ENCODE measurements at places on chromosomes 5 and 9. TPM values are rescaled to one million over a fixed set of nuclear protein-coding genes. Genes with fewer than 3 reads are reported as not detected.

DNA sequence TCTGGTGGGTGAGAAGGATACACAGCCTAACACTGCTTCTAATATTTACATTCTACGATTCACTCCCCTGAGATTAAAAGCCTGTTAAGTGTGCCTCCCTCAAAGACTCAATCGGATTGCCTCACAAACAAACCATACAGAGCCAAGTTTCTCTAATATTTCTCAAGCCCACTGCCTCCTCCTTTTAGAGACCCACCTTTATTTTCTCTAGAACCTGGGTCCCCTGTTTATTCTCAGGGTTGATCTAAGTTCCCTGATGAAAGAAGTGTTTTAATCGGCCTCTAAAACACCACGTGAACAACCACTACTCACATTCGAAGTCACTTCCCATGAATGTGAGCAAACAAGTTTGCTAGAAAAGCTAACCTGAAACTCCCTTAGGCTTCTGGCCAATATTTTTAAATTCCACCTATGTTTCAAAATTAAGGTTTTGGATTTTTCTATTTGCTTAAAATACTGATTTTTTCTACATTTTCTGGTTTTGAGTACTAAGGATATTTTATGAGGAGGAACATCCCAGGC lies 76.5 kb downstream of the GLIS3 start:
- no peak for DNase-seq

The CYLC2 gene
- not detected for total RNA-seq

GRCh38 chr9:137069508-137070091 lies 757 bp downstream of the SAPCD2 start:
- DNase-seq: no peak

- DNase-seq: no peak
Measured at GRCh38 chr5:140236891-140237598, 62.1 kb downstream of the CYSTM1 start.

- DNase-seq: no peak
Measured at GRCh38 chr9:127912882-127913281, 4.0 kb downstream of the ST6GALNAC4 start.

GRCh38 chr5:35038891-35039290 lies 8.9 kb downstream of the AGXT2 start:
- DNase-seq: no peak

DNA sequence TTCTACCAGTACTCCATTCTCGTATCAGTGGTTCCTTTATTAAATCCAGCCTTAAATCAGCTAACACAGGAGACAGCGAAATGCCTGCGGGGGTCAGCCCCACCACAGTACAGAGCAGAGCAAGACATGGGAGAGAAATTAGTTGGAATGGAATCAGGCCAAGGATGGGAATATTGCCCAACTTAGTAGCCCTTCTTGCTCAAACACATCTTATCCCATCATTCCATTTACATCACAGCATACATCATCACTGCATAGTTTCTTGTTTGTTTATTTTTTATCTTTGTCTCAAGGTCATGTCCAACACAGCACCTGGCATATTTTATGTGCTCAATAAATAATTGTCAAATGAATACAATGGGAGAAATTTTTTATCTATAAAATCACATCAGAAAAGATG lies 34.3 kb upstream of the DAB2 start:
- no peak for DNase-seq

DNA sequence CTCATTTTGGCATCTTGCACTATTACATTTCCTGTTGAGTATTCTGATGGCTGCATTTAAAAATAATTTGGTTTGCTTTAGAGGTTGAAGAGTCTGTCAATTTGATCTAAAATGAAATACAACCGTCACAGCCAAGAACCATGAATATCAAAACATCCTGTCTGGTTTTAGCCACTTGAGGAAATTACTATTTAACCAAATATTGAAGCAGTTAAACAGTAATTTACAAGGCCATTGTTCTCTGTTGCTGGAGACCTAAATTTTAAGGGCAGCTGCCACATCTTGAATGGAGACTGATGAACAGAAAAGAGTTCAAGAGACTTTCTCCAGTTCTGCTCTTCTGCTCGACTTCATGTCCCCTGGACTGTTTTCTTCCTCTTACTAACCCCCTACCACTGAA lies 549.4 kb downstream of the LRRC70 start:
- no peak for DNase-seq

The AGXT2 gene
- not detected for total RNA-seq

DNA sequence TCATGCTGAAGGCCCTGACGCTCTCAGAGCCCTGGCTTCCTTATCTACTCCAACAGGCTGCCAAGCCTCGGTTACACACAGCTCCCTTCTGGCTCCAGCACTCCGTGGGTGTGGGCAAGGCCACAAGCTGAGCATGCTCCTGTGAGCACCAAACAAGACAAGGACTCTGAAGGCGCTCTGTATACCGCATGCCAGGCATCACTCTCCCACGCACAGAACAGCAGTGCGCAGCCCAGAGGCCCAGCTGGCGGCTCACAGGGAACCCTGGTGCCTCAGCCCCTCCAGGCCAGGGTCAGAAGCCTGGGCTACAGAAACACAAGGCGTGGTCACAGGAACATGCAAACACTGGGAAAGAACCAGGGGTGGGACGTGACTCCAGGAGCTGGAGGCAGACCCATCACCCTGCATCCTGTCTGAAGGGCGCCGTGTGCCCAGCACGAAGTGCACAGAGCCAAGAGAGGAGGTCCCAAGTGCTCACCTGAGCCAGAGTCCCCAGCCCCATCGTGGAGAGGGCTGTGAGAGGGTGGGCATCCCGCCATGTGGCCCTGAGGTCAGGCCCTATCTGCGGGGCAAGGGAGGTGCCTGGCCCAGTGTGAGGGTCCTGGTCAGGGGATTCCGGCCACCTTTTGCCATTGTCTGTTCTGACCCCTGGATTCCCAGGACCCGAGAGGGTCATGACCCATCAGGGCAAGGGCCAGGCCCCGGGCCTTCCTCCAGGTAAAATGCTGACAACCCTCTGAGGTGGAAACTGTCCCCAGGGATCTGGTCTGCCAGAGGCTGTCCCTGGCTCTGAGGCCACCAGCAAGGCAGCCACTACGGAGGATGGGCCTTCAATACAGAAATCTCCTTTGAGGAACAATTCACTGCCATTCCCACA lies 54.7 kb downstream of the COL23A1 start:
- no peak for DNase-seq

- no peak for DNase-seq
Measured at GRCh38 chr9:20561531-20561930, 60.8 kb downstream of the MLLT3 start.

GRCh38 chr9:104805441-104805840 lies 41.5 kb downstream of the NIPSNAP3B start:
- DNase-seq: no peak

GRCh38 chr5:109558364-109558763 lies 131.4 kb upstream of the MAN2A1 start:
- no peak for DNase-seq

Measured in activated CD4-positive, alpha-beta T cell treated with anti-CD3 and anti-CD28 coated beads, Interleukin-2, amount 10 ng/mL, durations not matched to agents 7 days and 5 days (primary cell).